ENCODE measurements at places on chromosomes 1 and 21. TPM values are rescaled to one million over a fixed set of nuclear protein-coding genes. Genes with fewer than 3 reads are reported as not detected.

DNA sequence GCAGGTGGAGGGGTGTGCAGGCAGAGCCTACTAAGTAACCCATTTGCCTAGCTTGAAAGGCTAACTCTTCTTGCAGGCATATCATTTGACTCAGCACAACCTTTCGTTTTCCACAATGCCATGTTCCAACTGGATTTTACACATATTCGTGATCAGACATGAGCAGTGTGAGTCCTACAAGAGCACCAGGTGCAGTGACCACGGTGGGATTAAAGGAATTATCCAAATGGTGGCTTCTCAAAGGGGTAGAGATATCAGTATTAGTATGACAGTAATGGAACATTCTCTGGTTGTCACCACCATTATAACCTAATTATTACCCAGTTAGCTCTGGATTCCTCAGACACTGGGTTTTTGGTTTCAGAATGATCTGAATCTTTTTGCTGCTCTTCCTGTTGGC lies 323.5 kb downstream of the LMO4 start:
- H3K4me3 ChIP-seq: no peak overlapping the region
- DNase-seq: no peak
- no peaks in the 10 kb centered on the region for H3K27me3 ChIP-seq
- no peaks in the 10 kb centered on the region for H3K36me3 ChIP-seq

DNA sequence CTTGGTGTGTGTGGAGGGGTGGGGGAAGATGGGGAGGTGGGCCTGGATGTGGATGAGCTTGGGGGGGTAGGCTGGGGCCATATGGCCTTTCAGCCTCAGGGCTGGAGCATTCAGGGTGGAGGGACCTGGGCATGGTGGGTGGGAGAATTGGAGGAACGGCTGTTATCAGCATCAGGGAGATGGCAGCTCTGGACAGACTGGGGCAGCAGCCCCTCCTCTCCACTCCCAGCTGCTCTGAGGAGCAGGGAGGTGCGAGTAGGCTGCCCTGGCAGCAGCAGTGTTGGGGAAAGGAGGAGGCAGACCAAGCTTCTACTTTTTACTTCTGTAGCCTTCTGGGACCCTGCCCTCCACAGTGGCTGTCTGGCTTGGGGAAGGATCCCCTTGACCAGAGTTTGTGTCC lies 10.2 kb downstream of the PPFIA4 start:
- H3K4me3 ChIP-seq: no peak overlapping the region
- no peaks in the 10 kb centered on the region for H3K4me1 ChIP-seq
- no peaks in the 10 kb centered on the region for H3K36me3 ChIP-seq
- H3K27ac ChIP-seq: no peak overlapping the region
- peaks cover 29% of the 10 kb centered on the region for H3K27me3 ChIP-seq
- DNase-seq: no peak

GRCh38 chr1:26705788-26706311 lies 10.0 kb downstream of the ARID1A start:
- H3K4me3 ChIP-seq: peak overlapping the region; percentile 11
- peak overlapping the region; percentile 72 for H3K27ac ChIP-seq
- peak; percentile 81 for DNase-seq
- peaks cover under 1% of the 10 kb centered on the region for H3K36me3 ChIP-seq
- peaks cover 71% of the 10 kb centered on the region for H3K4me1 ChIP-seq

DNA sequence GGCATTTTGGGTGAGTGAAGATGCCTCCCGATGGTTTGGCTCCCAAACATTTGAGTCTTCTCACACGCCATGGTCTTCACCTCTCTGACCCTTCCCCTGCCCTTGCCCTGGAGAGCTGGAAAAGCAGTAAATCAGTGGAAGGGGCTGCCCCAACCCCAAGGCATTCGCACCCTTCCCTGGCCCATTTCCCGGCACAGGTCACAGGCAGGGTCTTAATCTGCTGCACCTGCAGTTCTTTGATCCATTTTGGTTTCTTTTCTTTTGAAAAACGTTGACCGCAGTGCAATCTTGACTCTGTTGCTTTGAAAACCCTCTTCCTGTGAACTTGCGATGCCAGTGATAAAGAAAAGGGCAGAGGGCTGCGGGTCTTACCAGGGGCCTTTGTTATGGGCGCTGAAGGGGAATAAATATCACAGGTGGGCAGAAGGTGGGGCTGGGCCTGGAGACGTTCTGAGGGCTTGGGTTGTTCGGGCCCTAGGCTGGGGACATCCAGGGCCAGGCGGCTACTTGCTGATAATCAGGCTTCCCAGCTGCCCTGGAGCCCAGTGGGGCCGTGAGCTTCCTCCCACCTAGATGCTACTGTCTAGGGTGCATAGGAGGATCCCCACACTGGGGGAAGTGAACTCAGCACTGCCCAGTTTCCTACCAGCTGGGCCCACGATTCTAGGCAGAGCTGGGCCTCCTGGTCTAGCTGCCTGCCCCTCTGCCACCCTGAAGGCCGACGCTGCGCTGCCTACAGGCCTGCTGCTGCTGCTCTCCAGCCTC lies 38.6 kb upstream of the EPS8L3 start:
- no peaks in the 10 kb centered on the region for H3K4me1 ChIP-seq
- no peak for DNase-seq
- H3K27me3 ChIP-seq: peaks cover 6% of the 10 kb centered on the region
- no peak overlapping the region for H3K27ac ChIP-seq
- H3K4me3 ChIP-seq: no peak overlapping the region

DNA sequence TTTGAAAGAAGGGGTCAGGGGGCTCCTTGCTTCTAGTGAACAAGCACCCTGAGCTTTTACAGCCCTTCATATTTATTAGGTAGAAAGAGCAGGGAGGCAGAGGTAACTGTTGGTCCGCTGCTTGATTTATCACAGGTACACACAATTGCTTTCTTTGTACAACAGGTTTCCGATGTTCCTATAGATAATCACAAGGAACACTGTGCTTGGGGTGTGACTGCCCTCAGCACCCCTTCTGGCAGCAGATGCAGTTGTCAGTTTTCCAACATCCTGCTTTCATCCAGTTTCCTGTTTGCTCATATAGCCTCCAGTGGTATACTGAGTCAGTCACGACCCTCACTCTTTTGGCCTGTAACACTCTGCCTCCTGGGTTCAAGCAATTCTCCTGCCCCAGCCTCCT lies 40.6 kb downstream of the SCP2 start:
- H3K4me1 ChIP-seq: 0 out of 2 replicates have a peak, but pooled peaks cover 4% of the 10 kb centered on the region
- no peak overlapping the region for H3K4me3 ChIP-seq
- H3K27ac ChIP-seq: no peak overlapping the region
- peaks cover 8% of the 10 kb centered on the region for H3K36me3 ChIP-seq
- no peak for DNase-seq

GRCh38 chr1:21045351-21045750 lies 131.3 kb downstream of the EIF4G3 start:
- no peak overlapping the region for H3K4me3 ChIP-seq
- H3K27ac ChIP-seq: no peak overlapping the region
- no peaks in the 10 kb centered on the region for H3K27me3 ChIP-seq
- peaks cover 30% of the 10 kb centered on the region for H3K4me1 ChIP-seq
- H3K36me3 ChIP-seq: 0 out of 3 replicates have a peak, but pooled peaks cover 6% of the 10 kb centered on the region

- no peak overlapping the region for H3K4me3 ChIP-seq
- no peaks in the 10 kb centered on the region for H3K4me1 ChIP-seq
- no peaks in the 10 kb centered on the region for H3K36me3 ChIP-seq
- no peaks in the 10 kb centered on the region for H3K27me3 ChIP-seq
- no peak overlapping the region for H3K27ac ChIP-seq
- no peak for DNase-seq
These were observed 331.5 kb upstream of the AJAP1 start for GRCh38 chr1:4322881-4323280.

- H3K27me3 ChIP-seq: peaks cover 12% of the 10 kb centered on the region
- no peak overlapping the region for H3K27ac ChIP-seq
- no peak for DNase-seq
- no peaks in the 10 kb centered on the region for H3K36me3 ChIP-seq
- no peak overlapping the region for H3K4me3 ChIP-seq
- peaks cover 5% of the 10 kb centered on the region for H3K4me1 ChIP-seq
These were observed 97.4 kb upstream of the GCLM start for GRCh38 chr1:94006604-94007003.

DNA sequence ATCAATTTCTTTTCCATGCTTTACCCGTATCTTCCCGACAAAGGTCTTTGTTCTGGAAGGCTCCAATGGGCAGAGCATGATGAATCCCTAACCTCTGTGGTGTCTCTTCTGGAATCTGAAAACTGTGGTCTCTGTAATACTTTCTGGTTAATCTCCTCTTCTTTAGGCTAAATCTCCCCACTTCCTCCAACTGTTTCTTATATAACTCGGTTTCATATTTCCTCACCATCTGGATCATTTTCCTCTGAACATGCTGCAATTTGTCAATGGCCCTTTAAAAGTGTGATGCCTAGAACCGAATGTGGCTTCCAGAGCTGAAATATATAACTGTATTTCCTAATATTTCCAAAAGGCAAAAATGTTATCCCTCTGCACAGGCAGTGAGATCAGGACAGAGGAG lies 66.1 kb downstream of the ALG14 start:
- H3K4me3 ChIP-seq: no peak overlapping the region
- H3K36me3 ChIP-seq: 0 out of 2 replicates have a peak, but pooled peaks cover 1% of the 10 kb centered on the region
- peaks cover 24% of the 10 kb centered on the region for H3K4me1 ChIP-seq

DNA sequence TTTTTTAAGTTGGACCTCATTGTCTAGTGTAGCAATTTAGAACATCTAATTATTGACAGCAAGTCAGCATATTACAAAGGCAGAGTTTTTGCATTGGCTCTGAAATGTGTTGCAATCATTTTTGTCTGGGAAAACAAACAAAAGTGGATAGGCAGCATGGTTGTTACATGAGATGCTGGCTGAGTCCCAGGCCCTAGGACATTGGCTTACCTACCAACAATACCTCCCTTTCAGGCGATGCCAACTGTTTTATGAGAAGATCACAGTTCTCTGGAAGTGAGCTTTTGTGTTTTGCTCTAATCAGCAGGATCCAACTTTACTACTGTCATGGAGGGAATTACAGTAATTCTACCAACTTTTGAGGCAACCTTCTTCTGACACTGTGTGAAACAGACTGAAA lies 71.5 kb upstream of the CXADR start:
- H3K4me3 ChIP-seq: no peak overlapping the region
- peak overlapping the region; percentile 69 for H3K27ac ChIP-seq
- DNase-seq: peak; percentile 97
- peaks cover 65% of the 10 kb centered on the region for H3K4me1 ChIP-seq
- no peaks in the 10 kb centered on the region for H3K27me3 ChIP-seq

DNA sequence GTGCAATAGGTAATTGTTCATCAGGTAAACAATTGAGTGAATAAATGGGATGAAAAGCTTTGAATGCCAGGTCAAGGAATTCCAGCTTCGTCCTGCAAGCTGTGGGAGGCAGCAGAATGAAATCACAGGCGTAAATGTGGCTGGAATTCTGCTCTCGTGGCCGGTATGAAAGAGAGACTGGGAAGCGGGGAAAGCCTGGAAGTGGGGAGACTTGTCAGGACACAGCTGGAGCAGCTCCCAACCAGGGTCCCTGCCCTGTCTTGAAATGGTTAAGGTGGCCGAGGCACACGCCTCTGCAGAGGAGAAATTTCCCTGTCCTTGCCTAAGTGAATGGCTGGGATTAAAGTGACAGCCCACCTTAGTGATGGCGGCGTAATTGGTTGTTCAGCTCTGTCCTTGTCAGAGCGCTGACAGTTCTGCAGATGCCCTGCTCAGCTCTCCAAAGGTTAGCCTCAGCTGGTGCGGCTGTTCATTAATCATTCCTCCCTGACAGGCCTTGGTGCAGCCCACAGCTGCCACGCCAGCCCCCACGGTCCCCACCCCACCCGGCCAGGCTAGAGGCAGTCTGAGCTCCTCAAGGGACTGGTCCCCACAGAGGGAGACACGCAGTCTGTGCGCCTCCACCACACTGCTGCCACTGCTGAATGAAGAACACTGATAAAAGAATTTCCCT lies 398.3 kb upstream of the POU3F1 start:
- peaks cover 26% of the 10 kb centered on the region for H3K27me3 ChIP-seq
- no peaks in the 10 kb centered on the region for H3K36me3 ChIP-seq
- no peak overlapping the region for H3K27ac ChIP-seq
- DNase-seq: no peak
- no peak overlapping the region for H3K4me3 ChIP-seq

The SPOCD1 gene
- 0.08 TPM for total RNA-seq

The HSF2BP gene
- 2.2 TPM for total RNA-seq

The NOS1AP gene
- total RNA-seq: 3.3 TPM

The KCNJ15 gene
- not detected for total RNA-seq
